T-cell (primary cell): ENCODE measurements at places on chromosomes 2 and 18.

DNA sequence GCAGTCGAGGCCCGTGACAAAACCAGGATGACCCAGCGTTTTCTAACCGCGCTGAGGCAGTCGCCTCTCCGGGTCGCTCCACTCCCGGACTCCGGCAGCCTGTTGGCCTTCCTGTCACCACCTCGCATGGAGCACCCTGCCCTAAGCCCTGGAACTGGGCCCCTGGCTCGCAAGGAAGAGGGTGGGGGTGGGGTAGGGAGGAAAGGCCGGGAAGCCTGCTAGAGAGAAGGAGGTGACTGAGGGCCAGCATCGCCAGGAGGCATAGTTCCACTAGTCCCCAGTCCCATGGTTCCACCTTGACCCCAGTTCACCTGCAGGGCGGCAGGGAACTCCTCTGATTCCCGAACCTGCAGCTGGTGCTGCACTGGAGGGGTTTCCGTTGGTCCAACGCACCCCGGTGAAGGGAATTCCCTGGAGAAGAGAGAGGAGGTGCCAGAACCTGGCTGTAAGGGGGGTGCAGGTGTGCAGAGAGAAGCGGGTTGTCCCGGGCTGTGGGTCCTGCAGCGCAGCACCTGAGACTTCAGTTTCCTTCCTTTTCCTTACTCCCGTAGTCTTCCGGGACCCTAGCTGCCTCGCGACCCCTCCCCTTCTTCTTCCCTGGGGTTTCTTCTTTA, 11.8 kb upstream of the EN1 start:
- no peak overlapping the region for H3K4me3 ChIP-seq
- H3K27ac ChIP-seq, result no peak overlapping the region
- no peak for DNase-seq

DNA sequence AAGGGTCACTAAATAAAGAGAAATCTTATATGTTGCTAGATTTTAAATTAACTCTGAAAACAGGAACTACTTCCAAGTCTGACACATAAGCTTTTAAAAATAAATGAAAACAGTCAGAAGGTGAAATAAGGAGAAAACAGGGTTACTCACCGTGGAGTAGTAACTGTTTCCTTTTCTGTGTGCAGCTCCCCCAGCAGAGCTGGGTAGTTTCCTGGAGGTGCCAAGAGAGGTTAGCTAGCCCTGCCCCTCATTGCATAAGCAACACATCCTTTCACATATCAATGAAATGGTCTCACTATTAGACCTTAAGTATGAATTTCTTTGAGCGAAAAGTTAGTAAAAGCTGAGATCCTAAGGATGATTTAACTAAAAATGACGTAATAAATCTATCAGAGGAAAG, 54.0 kb upstream of the GPR75 start:
- peaks cover 2% of the 10 kb centered on the region for H3K4me1 ChIP-seq
- H3K27ac ChIP-seq, result no peak overlapping the region
- no peaks in the 10 kb centered on the region for H3K27me3 ChIP-seq
- no peak overlapping the region for H3K4me3 ChIP-seq

GRCh38 chr2:188328419-188328818, 36.7 kb downstream of the GULP1 start:
- no peak overlapping the region for H3K4me3 ChIP-seq
- no peaks in the 10 kb centered on the region for H3K4me1 ChIP-seq
- DNase-seq, result no peak
- H3K27me3 ChIP-seq, result no peaks in the 10 kb centered on the region
- H3K27ac ChIP-seq, result no peak overlapping the region

- H3K27ac ChIP-seq, result no peak overlapping the region
- no peak for DNase-seq
- H3K27me3 ChIP-seq, result no peaks in the 10 kb centered on the region
- H3K36me3 ChIP-seq, result no peaks in the 10 kb centered on the region
- H3K4me3 ChIP-seq, result no peak overlapping the region
- H3K4me1 ChIP-seq, result no peaks in the 10 kb centered on the region
Measured at GRCh38 chr18:27838225-27838624, 338.7 kb downstream of the CDH2 start.

GRCh38 chr18:58612315-58613055, 16.4 kb downstream of the ALPK2 start:
- no peak overlapping the region for H3K4me3 ChIP-seq
- H3K4me1 ChIP-seq, result peaks cover 37% of the 10 kb centered on the region
- H3K27me3 ChIP-seq, result no peaks in the 10 kb centered on the region
- H3K27ac ChIP-seq, result no peak overlapping the region
- DNase-seq, result no peak

- no peaks in the 10 kb centered on the region for H3K36me3 ChIP-seq
- no peaks in the 10 kb centered on the region for H3K27me3 ChIP-seq
- H3K27ac ChIP-seq, result no peak overlapping the region
Measured at GRCh38 chr2:212037062-212037461, 501.5 kb downstream of the ERBB4 start.

DNA sequence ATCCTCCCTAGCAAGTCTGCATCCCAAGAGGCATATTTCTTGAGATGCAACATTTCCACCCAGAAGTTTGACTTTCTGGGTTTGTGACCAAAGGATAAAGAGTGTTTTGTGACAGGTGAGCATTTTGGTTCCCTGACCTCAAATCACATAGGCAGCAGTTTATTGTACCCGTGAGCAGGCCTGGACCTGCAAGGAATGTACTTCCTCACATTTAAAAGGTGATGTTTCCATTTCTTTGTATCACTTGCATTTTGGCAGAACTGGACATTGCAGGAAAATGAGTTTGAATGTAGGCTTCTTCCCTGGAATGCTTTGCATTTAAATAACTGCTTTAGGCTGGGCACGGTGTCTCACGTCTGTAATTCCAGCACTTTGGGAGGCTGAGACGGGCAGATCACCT, 160.7 kb downstream of the ALPK2 start:
- peaks cover 15% of the 10 kb centered on the region for H3K27me3 ChIP-seq
- no peak for DNase-seq
- no peak overlapping the region for H3K27ac ChIP-seq

DNA sequence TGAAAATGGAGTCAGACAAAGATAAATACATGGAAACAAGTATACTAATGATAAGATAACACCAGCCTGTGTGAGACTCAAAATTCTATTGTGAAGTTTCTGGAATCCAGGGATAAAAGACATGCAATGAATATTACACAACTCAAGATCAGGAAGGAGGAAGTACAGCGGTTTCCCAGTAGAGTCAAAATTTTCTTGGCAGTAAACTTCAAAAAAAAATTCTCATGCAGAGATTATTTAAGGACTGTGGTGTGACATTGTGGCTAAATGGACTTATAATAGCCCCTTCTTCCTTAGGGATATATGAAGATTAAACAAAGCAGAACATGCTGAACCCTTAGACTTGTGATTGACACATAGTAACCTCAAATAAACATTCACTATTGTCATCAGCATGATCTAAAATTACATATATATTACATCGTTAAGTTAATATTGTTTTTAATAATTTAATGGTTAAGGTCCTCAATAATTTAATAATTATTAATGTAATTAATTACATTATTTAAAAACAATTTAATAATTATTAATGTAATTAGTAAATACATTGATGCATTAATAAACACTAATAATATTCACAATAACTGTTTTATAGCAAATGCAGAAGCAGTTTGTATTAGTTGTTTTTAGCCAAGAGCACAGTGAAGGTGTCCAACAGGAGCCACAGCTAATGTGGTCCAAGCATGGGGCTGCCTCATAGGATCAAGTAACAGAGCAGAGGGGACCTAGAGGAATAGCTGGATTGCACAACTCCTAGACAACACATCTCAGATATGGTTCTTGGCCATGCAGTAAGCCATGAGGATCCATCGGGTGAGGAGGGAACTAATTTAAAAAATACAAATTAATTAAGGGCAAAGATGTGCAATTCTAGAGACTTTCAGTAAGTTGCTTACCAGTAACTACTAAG, 77.3 kb downstream of the POLE4 start:
- H3K27ac ChIP-seq, result no peak overlapping the region
- H3K4me1 ChIP-seq, result no peaks in the 10 kb centered on the region
- no peaks in the 10 kb centered on the region for H3K36me3 ChIP-seq
- no peak for DNase-seq
- no peak overlapping the region for H3K4me3 ChIP-seq

DNA sequence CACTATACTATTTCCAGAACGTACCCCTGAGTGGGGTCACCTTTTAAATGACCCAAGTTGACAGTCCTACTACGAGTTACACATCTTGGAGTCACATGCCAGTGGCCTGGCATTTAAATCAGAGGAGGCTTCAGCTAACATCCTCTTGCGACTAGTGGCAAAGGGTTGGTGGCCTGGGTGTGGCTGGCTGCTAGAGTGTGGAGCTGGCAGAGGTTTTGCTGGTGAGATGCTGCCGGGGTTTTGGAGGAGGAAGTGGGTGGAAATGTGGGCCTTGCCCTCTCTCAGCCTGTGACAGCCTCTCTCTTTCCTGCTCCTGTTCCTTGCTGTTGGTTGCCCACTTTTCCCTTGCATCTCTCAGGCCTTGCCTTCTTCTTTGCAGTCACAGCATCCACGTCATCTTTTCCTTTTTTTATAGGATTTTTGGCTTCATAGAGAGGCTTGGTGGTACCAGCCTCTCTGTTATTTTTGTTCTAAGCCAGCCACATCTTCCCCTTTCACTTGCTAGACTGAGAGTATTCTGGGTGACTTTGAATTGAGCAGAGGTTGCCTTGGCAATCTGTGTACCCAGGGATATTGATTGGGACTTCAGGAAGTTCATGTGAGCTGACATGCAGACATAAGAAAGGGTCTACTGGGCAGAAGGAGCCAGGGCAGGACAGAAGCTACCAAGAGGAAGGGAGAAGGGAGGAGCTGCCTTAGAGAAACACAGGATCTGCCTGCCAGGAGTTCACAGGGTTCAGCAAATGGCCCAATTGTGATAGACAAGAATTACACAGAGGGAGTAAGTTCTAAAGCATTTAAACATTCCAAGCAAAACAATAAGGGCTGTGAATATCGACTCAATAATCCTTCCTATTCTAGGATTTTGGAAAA, 55.4 kb downstream of the CDC42EP3 start:
- H3K4me3 ChIP-seq, result no peak overlapping the region
- H3K27me3 ChIP-seq, result no peaks in the 10 kb centered on the region
- H3K4me1 ChIP-seq, result peaks cover 14% of the 10 kb centered on the region
- peaks cover 2% of the 10 kb centered on the region for H3K36me3 ChIP-seq
- DNase-seq, result peak; percentile 63
- H3K27ac ChIP-seq, result peak overlapping the region; percentile 89

DNA sequence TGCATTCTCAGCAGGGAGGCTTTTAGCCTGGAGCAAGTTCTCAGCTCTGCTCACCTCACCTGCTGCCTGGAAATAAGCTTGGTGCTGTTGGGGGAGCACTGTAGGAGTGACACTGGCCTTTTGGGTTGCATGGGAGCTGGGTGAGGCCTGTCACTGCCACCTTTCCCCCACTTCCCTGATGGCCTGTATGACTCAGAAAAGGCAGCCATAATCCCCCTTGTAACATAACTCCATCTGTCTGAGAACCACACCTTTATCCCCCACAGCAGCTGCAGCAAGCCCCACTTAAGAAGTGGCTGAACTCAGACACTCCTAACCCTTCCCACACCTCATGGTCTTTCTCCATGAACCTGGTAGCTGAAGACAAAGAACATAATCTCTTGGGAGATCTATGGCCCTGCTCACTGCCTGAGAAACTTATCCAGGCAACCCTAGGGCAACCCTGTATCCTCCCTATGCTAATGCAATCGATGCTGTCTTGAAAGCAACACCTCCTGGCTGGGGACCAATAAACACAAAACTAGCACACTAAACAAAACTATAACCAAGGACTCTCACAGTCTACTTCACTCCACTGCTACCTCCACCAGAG, 258.9 kb upstream of the OSR1 start:
- H3K36me3 ChIP-seq, result no peaks in the 10 kb centered on the region
- DNase-seq, result no peak
- H3K4me3 ChIP-seq, result no peak overlapping the region
- H3K27ac ChIP-seq, result no peak overlapping the region
- H3K27me3 ChIP-seq, result peaks cover 6% of the 10 kb centered on the region
